GM13976 (cell line): ENCODE measurements at places on chromosomes 1 and 21.

DNA sequence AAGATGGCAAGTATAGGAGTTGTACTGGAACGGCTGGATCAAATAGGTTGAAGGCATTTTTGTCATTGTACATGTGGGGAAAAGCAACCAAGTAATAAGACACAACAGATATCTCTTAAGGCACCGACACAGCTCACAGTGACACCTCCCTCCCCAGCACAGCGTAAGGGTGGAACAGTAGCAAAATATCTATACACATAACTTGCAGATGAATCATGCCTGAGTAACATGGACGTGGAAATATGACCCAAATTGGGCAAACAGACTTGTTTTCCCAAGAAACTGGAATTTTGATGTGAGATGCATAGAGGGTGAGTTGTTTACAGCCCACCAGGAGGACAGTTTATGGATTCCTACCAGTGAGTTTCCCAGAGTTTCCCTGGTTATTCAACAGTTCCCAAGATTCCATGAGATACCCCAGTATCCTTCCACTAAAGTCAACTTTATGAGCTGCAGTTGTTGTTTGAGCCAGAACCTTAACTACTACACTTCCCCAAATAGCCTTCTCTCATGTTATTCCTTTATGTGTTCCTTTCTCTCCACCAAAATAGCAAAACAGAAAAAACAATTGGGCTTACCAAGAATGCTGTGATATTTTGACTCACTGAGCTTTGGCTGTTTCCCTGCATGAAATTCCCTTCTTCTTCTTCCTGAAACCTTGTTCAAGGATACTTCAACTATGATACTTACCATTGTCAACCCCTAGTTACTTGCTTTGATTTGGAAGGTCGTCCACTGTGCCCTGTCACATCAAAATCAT lies 7.1 kb upstream of the DR1 start:
- no peak for DNase-seq

GRCh38 chr1:107883562-107883961 lies 81.4 kb downstream of the VAV3 start:
- DNase-seq = no peak

DNA sequence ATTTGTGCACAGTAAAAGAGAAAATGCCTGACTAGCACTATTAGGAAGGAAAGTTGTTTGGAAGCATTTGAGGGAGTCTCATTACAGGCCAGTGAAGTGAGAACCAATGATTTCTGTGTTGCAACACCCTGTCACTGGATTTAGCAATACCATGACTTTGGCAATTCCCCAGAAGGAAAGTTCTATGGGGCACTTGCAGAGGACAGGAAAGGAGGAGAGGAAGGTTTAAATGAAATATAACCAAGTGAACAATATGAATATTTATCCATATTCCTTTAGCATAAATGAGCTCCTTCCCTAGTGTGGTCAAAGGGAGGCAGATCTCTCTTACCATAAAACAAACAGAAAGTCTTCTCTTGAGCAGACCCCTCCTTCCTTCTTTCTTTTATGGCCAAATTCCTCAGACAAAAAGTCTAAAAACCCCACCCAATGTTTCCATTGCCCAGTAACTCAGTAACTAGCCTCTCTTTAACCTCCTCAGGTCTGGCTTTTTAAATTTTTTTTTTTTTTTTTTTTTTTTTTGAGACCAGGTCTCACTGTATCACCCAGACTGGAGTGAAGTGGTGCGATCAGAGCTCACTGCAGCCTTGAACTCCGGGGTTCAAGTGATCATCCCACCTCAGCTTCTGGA lies 5.5 kb downstream of the TLR5 start:
- DNase-seq = no peak

GRCh38 chr1:71044833-71045232 lies 2.8 kb downstream of the PTGER3 start:
- no peak for DNase-seq

DNA sequence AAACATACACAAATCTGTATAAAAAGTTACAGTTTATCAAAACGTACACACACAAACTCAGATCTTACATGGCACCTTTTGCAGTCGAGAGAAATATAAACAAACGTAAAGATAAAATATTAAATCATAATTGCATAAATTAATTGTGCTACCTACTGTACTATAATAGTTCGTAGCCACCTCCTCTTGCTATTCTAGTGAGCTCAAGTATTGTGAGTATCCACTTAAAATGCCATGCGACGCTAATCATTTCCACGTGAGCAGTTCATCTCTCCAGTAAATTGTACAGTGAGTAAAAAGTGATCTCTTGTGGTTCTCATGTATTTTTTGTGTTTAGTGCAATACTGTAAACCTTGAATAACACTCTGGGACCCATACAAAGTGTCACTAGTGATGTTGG lies 6.3 kb downstream of the MIA3 start:
- DNase-seq = no peak

GRCh38 chr1:211237579-211237978 lies 21.6 kb upstream of the RCOR3 start:
- no peak for DNase-seq

GRCh38 chr1:243433737-243434370 lies 178.0 kb downstream of the SDCCAG8 start:
- no peak for DNase-seq

DNA sequence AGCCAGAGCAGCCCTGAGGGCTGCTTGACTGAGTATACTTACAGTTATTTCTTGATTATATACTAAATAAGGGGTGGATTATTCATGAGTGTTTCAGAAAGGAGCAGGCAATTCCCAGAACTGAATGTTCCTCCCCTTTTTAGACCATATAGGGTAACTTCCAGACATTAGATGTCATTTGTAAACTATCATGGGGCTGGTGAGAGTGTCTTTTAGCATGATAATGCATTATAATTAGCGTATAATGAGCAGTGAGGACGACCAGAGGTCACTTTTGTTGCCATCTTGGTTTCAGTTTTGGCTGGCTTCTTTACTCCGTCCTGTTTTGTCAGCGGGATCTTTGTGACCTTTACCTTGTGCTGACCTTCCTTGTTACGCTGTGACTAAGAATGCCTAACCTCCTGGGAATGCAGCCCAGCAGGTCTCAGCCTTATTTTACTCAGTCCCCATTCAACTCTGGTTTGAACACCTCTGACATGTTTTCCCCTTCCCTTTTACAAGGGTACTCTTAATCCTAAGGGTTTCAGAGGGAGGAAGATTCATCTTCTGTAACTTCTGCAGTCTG lies 16.2 kb downstream of the KCTD3 start:
- no peak for DNase-seq

- DNase-seq = no peak
These were observed 175.7 kb downstream of the HHIPL2 start for GRCh38 chr1:222372221-222372620.

- DNase-seq = no peak
These were observed 7.1 kb upstream of the IL12RB2 start for GRCh38 chr1:67300561-67300960.

DNA sequence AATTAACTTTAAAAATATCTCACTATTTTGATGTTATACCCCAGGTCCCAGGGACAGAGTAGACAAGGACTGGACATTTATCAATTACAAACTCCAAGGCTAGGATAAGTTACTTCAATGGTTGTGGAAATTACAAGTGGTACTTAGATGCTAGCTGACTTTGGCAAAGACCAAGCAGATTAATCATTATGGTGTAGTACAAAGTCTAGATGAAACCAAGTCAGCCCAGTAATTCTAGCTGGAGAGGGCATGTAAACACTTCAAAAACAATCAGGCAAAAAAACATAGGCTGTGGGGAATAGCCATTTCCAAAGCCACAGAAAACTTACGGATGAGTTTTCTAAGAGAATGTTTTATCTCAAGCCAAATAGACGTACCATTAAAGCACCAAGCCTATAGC lies 124.5 kb downstream of the TSEN15 start:
- DNase-seq = no peak
